ENCODE measurements at places on chromosomes 1 and 21.

GRCh38 chr1:29698626-29699025 is 462.3 kb downstream of the PTPRU start:
- DNase-seq, result no peak

DNA sequence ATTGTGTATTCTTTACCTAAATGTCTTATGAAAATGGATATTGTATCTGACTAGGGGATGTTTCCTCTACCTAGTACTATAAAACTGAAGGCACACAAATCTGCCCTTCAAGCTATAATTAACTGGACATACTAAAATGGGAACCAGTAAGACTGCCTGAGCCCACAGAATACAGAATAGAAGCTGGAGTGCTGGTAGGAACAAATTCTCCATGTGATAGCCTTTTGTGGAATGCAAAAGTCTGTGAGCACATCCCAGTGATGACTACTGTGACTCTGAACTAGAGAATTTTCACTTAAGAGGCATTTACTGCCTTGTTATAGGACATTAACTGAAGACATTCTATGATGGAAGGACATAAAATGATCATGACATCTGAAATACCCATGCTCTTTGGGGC is 30.3 kb downstream of the KIFAP3 start:
- DNase-seq, result no peak

- no peak for DNase-seq
Observed at GRCh38 chr1:94701796-94702441, 118.2 kb upstream of the SLC44A3 start.

DNA sequence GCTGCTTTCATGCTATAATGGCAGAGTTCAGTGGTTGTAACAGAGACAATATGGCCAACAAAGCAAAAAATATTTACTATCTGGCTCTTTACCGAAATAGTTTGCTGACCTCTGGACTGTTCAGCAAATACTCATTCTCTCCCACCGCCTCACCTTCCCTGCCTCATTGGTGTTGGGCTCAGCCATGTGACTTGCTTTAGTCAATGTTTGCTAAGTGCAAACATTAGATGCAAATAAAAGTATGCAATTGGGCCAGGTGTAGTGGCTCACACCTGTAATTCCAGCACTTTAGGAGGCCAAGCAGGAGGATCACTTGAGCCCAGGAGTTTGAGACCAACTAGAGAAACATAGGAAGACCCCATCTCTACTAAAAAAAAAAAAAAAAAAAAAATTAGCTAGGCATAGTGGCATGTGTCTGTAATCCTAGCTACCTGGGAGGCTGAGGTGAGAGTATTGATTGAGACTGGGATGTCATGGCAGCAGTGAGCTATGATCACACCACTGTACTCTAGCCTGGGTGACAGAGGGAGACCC is 55.1 kb downstream of the RPL5 start:
- no peak for DNase-seq

- no peak for DNase-seq
Observed at GRCh38 chr1:234706931-234707330, 97.0 kb upstream of the IRF2BP2 start.

DNA sequence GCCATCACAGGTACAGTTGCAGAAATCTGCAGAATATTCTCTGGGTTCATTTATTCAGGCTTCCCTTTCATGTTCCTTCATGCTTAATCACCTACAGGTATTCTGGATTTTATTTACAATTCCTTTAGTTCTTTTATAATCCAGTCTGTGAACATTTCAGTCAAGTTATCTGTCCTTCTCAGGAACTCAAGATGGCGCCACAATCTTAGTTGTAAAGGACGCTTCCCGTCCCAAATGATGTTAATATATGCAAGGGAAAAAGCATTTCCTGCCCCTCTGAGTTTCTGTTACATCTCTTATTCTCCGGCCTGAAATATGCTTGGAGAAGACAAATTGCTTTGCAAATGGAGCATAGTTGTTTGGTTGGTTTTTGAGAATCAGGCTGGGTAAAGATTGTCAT is 19.3 kb downstream of the F3 start:
- no peak for DNase-seq

DNA sequence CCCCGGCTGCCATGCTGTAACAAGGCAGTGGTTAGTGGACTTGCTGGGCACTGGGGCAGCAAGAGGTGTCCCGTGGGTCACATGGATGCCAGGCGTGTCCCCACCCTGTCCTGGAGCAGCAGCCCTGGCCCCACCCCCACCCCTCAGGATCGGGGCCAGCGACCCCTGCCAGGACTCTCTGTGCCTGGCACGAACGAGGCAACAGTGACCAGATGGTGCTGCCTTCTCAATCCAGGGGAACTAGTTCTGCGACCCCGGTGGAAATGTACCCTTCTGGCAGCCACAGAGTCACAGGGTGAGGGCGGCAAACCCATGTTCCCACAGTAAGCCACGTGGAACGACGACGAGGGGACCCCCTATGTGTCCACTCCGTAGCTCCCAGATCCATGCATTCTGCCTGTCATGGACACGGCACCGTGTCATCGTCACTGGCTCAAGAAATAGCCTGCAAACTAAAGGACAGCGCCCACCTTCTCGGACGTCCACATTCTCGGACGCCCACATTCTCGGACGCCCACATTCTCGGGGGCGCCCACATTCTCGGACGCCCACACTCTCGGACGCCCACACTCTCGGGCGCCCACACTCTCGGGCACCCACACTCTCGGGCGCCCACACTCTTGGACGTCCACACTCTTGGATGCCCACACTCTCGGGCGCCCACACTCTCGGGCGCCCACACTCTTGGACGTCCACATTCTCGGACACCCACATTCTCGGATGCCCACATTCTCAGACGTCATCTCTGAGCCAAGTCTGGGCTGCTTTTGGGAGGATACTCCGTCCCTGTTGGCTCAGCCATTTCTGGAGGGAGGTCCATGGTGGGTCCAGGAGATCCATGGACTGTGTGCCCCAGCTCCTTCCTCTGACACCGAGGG is 19.6 kb upstream of the ACTRT2 start:
- no peak for DNase-seq

GRCh38 chr1:78549331-78549730 is 58.6 kb downstream of the PTGFR start:
- no peak for DNase-seq

- no peak for DNase-seq
Observed at GRCh38 chr1:84345220-84345619, 43.7 kb downstream of the SAMD13 start.

- DNase-seq, result no peak
Observed at GRCh38 chr1:227136210-227136820, 182.0 kb downstream of the CDC42BPA start.

GRCh38 chr1:18560692-18561091 is 70.0 kb upstream of the PAX7 start:
- no peak for DNase-seq

GRCh38 chr1:37177230-37177864 is 143.0 kb upstream of the GRIK3 start:
- no peak for DNase-seq

GRCh38 chr1:160626509-160627342 is 20.1 kb downstream of the SLAMF1 start:
- DNase-seq, result no peak

DNA sequence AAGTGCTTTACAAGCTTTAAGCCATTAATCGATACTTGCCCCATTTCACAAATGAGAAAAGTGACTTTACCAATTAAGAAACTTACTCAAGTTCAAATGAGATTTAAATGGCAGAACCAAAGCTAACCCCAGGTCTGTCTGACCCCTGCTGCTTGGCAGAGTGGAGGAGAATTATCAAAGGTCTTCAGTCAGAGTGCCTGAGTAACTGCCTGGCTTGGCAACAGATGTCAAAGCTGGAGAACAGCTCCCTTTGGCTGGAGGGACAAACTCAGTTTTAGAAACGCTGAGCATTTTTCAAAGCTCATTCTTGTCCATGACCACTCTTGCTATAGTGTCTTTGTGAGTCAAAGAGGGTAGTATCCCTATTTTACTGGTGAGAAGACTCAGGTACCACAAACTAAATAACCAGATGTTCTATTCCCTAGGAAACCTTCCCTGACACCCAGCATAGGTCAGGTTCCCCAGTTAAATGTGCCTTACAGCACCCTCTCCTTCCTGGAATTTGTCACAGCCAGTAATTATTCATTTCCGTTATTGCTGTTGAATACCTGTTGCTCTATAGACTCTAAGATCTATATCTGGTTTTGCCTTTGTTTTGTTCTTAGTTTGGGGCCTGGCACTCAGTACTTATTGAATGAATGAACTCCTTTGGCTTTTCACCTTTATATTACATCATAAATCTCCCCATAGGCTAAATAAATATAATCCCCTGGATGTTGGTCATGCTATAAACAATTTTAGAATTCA is 5.0 kb upstream of the BCAR3 start:
- no peak for DNase-seq

DNA sequence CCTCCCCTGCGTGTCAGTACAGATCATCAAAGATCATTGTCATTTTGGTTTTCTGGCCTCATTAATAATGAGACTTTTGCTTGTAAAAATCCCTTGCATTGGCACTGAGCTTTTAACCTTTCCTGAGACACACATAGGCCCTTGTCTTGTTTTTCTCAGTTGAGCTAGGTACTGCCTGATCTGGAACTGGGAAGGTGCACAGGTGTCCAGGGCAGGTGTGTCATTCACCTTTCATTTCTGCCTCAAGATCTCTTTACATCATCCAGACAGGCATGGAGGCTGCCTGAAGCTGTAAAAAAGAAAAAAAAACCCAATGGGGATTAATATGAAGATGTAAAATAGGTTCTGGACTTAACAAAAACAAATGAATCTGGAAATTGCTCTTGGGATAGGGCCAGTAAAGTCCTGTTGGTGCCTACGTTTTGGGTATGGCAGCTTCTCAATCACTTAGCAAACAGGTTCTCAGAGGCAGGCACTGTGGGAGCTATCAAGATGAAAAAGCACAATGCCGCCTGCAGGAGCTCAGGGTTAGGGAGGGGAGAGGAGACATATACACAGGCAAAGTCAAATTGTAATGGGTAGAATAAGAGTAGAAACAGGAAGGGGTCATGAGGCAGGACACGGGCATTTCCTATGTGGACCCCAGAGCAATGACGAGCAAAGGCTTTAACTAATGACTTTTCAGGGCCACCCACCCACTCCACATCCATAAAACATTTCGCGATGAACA is 1.0 kb upstream of the KCNC4 start:
- DNase-seq, result no peak

- DNase-seq, result peak; percentile 16
Observed at GRCh38 chr1:224182057-224182865, 779 bp upstream of the DEGS1 start.

- no peak for DNase-seq
Observed at GRCh38 chr21:31482460-31482859, 138.4 kb upstream of the TIAM1 start.

- DNase-seq, result no peak
Observed at GRCh38 chr1:47215713-47216112, 16.3 kb downstream of the TAL1 start.

Data from stimulated activated CD4-positive, alpha-beta T cell treated with anti-CD3 and anti-CD28 coated beads, TNF-alpha, amount 100 ng/mL, for 48 hours (primary cell).